ENCODE measurements at places on chromosomes 6 and 20.

- DNase-seq: no peak
These were observed 33.1 kb downstream of the MDFI start for GRCh38 chr6:41671376-41671775.

- no peak for DNase-seq
These were observed 121.7 kb downstream of the SYCP2 start for GRCh38 chr20:59811681-59812171.

GRCh38 chr20:43516251-43516824 is 8.8 kb downstream of the L3MBTL1 start:
- DNase-seq: no peak

DNA sequence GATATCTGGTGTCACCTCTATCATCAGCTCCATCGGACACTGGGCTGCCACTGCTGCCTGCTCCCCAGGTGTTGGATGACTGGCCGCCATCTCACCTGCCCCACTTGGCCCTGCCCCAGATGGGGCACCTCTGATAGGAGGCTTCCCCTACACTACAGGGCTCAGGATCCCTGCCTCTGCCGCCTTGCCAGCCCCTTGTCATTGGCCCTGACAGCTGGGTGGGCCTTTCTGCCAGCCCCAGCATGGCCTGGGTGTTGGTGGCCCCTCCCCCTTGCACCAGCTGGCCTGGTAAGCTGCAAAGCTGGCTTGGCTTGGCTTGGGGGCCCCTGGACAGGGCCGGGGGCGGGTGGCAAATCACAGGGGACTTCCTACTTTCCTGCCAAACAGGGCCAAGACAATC is 10.6 kb downstream of the PACSIN1 start:
- no peak for DNase-seq

DNA sequence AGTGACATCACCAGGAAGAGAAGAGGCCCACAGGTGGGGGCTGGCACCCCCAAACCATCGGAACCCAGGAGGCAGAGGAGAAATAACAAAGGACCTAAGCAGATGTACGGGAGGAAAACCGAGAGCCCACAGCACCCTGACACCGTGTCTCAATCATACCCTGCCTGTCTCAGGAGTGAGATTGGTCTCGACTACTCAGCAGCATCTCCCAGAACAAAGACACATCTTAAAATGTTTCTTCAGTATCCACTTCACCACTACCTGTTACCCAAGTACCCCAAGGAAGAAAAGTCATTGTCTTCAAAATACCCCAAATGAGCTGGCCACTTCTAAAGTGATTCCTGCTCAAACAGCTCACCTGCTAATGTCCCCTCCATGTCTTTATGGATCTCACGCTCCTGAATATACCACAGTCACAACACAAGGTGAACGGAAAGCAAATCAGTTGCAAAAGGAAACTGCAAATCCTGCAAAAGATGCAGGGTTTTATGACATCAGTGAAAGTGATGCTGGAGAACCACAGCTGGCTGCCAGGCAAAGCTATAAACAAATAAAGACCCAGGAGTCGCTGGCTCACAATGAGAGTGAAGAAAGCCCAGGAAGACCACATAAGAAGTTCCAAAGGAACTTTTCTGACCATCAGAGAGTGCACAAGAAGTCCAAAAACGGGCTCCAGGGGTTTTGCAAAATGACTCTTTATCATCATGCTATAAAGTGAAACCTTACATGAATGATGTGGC is 44.1 kb downstream of the PREX1 start:
- no peak for DNase-seq

GRCh38 chr6:24761851-24762250 is 12.9 kb upstream of the GMNN start:
- no peak for DNase-seq

DNA sequence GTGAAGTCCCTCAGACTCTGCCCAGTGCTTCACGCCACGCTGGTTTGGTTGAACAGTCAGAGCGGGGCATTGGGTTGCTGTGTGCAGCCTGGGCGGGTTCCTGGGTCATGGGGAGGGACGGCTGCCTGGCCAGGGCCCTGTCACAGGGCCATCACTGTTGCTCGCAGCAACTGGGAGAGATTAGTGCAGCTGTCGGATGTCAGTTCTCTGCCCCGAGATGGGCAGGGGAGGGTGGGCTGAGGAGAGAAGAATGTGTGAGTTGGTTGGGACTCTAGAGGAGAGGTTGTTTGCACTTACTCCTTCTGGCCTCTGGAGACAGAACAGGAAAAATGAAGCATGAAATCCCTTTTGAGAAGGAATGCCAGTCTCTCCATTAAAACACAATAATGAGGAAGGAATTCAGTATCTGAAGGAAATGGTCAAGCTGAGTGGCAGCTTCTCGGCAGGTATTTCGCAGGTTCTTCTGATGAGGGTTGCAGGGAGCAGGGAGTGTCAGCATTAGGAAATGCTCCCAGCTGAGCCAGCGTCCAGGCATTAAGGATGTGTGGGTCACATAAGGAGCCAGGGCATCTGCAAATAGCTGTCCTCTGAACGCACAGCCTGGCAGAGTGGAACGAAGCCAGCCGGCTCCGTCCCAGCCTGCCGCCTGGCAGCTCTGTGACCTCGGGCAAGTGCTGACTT is 95.9 kb downstream of the SSR1 start:
- no peak for DNase-seq

All from KG1 (cell line).